ENCODE measurements at places on chromosomes 5 and 9.

GRCh38 chr5:57007344-57007743, 55.4 kb upstream of the MIER3 start:
- no peak for DNase-seq

DNA sequence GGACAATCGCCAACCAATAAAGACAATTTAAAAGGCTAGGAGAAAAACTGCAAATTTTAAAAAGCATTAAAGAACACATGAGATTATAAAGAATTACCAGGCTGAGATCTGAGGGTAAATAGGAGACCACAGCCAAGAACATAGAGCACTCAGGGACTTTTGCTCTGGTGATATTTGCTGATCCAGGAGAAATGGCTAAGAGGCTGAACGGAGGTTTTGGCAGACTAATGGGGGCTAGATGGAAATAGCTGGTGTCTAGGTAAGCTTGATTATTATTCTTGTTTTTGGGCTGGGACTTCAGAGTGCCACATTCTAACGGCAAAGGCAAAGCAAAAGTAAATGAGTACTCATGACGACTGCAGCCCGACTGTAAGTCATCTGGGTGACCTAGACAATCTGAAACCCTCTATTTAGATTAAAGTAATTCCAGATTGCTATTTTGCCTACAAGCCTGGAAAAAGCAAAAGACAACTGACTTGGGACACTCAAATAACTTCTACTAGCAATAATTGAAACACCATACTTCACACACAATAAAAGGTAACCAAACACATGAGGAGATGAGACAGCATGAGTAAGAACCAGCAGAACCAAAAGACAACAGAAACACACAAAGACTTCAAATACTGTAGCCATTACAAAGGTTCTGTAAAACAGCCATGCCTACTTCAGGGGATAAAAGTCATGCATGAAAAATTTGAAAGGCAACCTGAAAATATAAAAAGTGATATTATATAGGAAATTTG, 68.8 kb downstream of the JAKMIP2 start:
- DNase-seq = no peak

- DNase-seq = no peak
Observed at GRCh38 chr5:178989311-178989710, 5.8 kb downstream of the GRM6 start.

DNA sequence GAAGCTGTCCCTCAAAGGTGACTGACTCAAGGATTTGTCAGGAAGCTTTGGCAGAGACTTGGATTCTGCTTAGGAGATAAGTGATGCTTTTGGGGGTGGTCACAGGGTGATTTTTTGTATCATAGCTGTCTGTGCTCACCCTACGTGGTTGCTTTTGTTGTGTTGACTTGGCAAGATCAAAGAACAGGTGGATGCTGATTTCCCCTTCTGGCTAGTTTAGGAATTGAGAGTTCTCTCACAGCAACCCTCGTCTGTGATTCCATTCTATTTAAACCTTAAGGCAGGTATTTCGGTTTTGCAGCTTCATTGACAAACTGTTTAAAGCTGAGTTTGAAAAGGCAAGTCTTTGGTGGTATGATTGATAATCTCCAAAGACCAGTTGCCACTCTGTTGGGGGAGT, 27.2 kb downstream of the ARHGAP26 start:
- DNase-seq = no peak

GRCh38 chr5:180035206-180035931, 36.2 kb downstream of the RNF130 start:
- DNase-seq = no peak

GRCh38 chr5:111278858-111279504, 54.8 kb downstream of the CAMK4 start:
- DNase-seq = peak; percentile 70

DNA sequence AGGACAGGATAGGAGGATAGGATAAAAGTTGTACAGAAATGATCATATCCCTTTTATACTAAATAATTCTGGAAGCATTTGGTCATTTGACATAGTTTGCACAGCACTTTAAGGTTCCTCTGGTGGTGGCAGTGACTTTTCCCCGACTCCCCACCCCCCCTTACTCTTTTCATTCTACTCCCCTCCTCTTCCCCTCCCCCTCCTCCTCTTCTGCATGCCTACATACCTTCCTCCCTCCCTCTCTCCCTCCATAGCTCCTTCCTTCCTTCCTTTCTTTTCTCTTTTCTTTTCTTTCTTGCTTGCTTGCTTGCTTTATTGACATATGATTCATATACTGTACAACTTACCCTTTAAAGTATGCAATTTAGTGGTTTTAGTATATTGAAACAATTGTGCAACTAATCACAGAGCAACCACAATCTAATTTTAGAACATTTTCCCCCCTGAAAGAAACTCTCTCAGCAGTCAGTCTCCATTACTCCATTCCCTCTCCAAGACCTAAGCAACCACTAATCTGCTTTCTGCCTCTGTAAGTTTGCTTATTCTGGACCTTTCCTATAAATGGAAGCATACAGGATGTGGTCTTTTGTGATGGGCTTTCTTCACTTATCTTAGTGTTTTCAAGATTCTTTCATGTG, 159.0 kb downstream of the HACD4 start:
- DNase-seq = no peak

GRCh38 chr9:14366076-14366475, 52.1 kb upstream of the NFIB start:
- no peak for DNase-seq
